ENCODE measurements at places on chromosomes 2 and 18.

GRCh38 chr18:22044474-22045220 lies 124.7 kb upstream of the GATA6 start:
- no peak for DNase-seq

GRCh38 chr2:48415836-48416515 lies 114.0 kb upstream of the STON1 start:
- DNase-seq, result peak; percentile 25

DNA sequence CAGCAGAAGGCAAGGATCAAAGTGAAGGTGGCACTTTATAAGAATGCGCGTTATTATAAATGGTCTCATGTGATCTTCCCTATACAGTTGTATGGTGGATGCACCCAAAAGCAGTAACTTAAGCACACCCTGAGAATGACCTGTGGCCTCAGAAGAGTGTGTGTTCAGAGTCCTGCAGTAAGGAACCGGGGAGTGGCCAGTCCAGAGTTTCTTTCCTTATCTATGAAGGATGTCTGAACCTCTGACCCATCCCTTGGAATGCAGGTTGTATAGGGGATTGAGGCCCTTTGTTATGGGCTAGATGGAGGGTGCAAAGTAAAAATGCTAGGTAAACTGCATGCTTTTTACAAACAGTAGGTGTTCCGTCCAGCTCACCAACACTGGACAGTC lies 43.6 kb upstream of the ANKRD44 start:
- DNase-seq, result no peak

GRCh38 chr2:33467413-33467812 lies 9.0 kb upstream of the RASGRP3 start:
- DNase-seq, result no peak

DNA sequence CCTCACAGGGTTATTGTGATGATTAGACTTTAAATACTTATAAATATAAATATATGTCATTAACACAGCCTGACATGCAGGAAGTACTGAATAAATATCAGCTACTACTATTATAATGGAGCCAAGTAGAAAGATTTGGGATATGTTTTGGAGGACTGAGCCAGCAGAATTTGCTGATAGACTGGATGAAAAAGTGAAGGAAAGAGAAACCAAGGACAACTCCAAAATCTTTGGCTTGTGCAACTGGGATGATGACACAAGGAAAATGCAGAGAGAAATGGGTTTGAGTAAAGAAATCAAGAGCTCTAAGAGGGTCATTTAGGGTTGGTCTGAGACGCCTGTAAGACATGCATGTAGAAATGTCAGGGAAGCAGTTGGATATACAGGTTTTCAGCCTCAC lies 15.6 kb downstream of the ADD2 start:
- no peak for DNase-seq

- peak; percentile 80 for DNase-seq
Observed at GRCh38 chr18:9137168-9138066, 836 bp downstream of the ANKRD12 start.

DNA sequence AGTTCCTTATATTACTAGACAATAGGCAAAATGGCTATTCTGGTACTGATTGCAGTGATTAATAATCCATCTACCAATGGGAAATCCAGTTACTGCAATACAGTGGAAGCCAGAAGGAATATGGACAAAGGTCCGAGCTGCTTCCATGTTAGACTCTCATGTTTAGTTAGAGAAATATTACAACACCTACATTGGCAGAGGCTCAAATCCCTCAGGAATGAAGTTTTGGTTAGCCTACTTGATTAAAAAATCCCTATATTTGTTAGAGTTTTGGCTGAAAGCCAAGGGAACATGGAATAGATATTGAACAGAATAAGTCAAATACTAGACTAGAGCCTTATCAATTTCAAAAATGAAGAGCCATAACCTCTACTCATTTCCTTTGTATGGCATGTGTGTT lies 48.5 kb downstream of the ARL6IP6 start:
- no peak for DNase-seq

Measured in activated CD4-positive, alpha-beta T cell treated with anti-CD3 and anti-CD28 coated beads, Interleukin-10, Interleukin-2, amounts not matched to agents 100 ng/mL and 50 ng/mL, durations not matched to agents 16 hours and 8 hours (primary cell).